ENCODE measurements at places on chromosomes 16 and 17.

- no peak for DNase-seq
Measured at GRCh38 chr17:18004884-18005305, 32.2 kb downstream of the DRC3 start.

DNA sequence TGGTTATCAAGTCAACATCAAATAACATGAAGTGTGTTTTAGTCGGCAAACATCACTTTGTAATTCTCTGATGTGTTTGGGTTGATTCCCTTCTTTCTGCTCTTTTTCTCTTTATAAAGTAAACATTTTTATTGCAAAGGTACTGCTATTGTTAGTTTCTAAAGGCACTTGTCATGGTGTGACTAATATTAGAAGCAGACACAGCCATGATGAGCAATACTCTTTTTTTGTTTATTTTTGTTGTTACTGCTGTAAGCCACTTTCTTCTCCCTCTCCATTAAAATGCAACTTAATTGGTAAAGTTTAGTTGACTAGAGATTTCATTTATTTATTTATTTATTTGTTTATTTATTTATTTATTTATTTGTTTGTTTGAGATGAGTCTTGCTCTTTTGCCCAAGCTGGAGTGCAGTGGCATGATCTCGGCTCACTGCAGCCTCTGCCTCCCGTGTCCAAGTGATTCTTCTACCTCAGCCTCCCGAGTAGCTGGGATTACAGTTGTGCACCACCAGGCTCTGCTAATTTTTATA lies 424.7 kb downstream of the WWOX start:
- DNase-seq: no peak

DNA sequence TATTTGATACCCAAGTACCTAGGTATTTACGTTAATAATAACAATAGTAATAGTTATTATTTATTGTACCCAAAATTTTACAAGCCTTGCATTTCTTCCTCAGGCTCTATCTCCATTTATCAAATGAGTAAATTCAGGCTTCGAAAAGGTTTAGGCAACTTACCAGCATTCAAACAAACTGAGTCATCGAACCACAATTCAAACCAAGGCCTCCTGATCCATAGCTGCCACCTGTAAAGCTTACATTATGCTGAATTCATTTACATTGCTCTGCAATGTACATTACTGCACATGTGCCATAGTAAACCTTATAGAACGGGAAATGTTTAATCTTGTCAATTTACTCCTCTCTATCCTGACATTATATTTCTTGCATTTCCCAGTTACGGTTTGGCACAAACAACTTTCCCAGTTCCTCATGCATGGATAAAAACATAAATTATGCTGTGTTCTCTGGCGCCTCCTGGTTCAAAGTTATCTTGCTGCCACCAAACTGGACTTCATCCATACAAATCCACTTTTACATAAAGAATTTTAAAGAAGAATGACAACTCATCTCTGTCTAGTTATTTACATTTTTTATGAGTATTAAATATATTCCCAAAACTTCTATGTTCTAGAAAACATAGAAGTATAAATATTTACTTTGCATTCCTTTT lies 360.6 kb upstream of the SOX9 start:
- DNase-seq: no peak

DNA sequence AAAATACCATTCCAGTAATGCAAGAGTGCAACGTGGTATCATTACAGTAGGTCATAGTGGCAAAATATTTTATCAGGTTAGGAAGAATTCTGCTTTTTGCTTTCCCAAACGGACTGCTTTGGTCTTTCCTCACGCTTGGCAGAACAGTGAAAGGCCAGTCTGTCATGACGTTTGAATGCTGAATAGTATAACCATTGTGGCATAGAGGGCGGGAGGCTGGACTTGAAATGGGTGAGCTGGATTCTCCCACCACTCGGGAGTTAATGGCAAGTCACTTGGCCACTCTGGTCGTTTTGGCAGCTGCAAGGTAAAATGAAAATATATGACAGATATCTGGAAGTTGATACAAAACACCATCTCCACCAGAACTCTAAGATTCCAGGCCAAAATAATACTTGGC lies 391.2 kb downstream of the MAF start:
- no peak for DNase-seq

GRCh38 chr17:6159541-6160231 lies 89.5 kb downstream of the WSCD1 start:
- DNase-seq: no peak

DNA sequence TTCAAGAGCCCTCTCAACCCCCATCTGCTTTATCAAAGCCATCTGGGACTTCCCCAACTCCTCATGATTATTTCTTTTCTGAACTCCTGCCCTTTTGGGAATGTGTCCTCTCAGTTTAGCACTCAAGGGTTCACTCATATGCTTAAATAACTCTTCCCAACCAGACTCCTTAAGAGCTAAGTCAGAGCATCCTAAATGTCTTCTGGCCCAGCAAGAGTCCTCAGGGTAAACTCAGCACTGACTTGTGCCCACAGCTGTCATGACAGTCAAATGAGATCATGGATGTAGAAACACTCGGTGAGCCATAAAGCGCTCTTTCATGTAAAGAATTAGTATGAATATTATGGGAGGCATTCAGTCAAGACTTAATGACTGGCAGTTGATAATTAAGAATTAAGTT lies 85.9 kb downstream of the TEX14 start:
- no peak for DNase-seq

- DNase-seq: no peak
Measured at GRCh38 chr16:72727565-72727964, 320.4 kb downstream of the ZFHX3 start.

GRCh38 chr17:14340857-14341754 lies 40.2 kb downstream of the HS3ST3B1 start:
- no peak for DNase-seq

DNA sequence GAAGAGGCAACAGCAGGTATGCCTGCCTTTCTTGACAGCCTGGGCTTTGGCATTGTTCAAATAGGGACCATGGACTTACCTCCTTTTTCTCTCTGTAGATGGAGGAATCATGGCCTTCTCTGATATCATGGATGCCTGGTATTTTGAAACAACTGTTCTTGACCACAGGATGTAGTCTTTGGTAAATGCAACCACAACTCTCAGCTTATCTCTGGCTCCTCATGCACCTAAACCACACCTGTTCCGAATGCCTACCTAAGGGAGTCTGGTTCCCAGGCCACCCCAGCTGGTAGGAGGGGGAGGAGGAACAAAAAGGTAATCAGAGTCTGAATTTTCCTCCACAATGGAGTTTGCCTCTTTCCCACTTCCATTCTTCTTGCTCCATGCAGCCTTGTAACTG lies 18.8 kb downstream of the CDK5RAP3 start:
- DNase-seq: no peak

DNA sequence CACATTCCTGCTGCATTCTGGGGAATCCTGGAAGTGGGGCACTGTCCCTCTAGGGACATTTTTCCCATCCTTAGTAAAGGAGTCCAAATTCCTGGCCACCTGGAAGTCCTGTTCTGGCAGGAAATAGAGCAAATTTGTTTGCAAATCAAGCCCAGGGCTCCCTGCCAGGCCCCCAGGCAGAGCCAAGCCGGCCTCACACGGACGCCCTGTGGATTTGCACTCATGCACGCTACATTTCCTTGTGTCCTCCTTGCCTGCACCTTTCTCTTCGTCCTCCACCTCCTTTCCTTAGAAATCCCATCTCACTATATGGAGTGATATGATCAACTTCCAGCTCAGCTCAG lies 7.0 kb upstream of the CALB2 start:
- DNase-seq: no peak

DNA sequence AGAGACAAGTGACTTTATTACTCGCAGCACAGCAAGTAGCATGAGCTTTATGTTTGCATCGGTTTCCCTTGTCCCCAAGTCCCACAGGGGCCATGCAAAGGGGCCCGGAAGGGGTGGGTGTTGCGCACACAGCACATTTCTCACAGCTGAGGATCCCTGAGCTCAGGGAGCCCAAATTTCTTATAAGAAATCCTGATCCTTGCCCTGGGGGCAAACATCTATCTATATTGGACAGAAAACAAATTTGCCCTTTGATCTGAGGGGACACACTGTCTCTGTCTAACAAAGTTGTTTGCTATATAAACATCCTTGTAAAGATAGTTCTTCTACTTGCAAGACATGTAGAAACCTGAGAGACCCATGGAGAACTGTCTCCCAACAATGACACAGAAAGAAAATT lies 35.7 kb upstream of the MEAK7 start:
- no peak for DNase-seq
